Femur (tissue), 1 donor: ENCODE measurements at places on chromosomes 6 and 20.

GRCh38 chr6:118578617-118579016 is 30.5 kb downstream of the PLN start:
- DNase-seq: no peak

DNA sequence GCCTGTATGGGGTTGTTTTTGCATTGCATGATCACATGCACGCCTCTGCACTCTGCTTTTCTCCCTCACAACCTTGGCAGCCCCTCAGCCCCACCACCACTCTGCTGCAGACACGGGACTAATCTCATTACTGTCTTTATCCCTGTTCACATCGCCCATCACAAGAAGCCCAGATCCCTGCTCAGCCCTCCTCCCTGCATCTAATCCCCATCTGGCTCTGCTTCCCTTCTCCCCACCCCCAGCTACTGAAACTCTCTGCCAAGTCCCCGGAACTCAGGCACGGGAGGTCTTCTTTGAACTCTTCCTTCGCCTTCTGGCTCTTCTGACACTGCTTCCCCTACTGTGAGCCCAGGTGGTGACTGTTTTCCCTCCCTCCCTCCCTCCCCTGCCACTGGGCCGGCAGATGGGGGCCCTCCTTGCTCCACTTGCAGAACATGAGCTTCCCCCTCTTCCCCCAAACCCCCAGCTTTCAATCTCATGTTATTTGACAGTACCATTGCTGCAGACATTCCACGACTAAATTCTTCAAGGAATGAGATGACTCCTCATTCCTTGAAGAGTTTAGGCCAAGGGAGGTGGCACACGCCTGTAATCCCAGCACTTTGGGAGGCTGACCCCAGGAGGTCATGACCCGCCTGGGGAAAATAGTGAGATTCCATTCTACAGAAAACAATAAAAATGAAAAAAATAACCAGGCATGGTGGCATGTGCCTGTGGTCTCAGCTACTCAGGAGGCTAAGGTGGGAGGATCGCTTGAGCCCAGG is 21.9 kb upstream of the TULP1 start:
- peak; percentile 42 for DNase-seq

- no peak for DNase-seq
Observed at GRCh38 chr20:577167-577791, 32.8 kb downstream of the TCF15 start.

DNA sequence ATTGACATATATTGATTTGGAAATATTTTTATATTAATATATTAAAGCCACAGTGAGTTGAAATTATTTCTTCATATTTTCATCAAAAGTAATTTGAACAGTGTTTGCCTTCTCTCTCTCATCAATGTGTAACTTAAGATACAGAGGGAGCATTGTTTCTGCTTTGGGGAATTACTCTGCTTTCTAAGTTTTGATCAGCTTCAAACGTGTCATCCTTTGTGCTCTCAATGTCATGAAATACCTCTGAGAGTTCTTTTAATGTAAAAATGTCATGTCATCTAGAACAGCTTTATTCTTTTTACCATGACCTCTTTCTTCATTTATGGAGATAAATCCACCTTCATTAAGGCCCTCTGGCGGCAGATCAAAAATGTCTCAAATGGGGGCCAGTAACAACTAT is 259.4 kb upstream of the STXBP5 start:
- DNase-seq: no peak

DNA sequence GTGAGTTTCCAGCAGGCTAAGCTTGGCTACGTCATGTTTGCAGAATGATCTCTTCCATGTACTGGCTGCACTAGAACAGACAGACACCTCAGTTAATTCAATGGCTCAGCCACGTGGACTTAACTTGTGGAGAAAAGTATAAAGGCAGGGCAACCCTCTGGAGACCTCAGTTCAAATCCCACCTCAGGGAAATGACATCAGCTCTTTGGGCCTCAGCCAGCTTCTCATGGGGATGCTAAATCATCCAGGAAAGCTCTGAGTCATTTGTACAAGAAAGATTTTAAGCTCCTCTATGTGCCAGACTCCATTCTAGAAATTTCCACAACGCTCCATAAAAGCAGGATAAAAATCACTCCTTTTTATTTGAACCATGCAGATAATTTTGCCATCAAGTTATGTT is 128.5 kb upstream of the SALL4 start:
- peak; percentile 29 for DNase-seq

GRCh38 chr6:89117211-89118108 is at the start of gene SRSF12:
Gene SRSF12 (minus strand): TSS chr6:89118071. CDS start chr6:89117887, 184 bp downstream.
- DNase-seq: peak; percentile 47

GRCh38 chr6:11069760-11070159 is 23.9 kb upstream of the SMIM13 start:
- DNase-seq: no peak

DNA sequence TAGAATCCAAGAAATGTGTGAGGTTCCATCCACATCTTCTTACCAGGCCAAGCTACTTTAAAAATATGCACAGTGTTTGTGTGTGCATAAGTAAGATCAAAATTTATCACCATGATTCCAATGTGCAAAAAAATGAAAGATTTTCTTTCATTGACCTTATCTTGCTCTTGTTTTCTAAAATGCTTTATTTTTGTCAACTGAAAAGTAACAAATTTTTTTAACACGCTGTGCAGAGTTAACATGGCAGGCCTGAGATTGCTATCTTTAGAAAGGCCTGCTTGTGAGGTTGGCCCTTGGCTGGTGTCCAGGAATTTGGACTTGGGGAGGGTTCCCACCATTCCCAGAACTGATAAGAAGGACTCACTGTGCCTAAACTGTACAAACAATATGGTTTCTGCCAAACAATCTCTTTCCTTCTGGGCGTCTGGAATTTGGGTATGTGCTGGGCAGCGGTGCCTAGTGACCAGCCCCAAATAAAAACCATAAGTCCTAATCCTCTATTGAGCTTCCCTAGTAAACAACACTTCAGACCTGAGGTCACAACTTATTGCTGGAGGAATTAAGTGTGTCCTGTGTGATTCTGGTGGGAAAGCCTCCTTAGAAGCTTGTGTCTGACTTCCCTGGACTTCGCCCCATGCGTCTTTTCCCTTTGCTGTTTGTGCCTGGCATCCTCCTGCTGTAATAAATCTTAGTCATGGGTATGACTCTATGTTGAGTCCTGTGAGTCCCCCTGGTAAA is 19.8 kb upstream of the MYLIP start:
- no peak for DNase-seq

- no peak for DNase-seq
Observed at GRCh38 chr6:47278545-47278944, 31.2 kb downstream of the TNFRSF21 start.

DNA sequence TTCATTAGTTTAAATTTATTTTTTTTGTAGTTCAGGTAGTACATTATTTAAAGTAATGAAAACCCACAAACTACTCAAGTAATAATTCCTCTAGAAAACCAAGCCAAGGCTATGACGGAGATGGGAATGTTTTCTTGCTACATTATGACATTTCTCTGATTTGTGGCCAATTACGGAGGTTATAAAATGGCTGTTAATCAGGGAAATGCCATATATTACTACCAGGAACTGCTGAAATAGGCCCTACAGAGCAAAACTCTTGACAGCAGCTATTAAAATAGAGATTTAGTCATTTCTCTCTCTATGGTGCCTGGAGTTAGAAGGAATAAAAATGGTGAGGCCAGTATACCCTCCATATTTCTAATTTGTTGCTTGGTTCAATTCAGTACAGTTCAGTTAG is 280.0 kb downstream of the ARHGAP18 start:
- no peak for DNase-seq

DNA sequence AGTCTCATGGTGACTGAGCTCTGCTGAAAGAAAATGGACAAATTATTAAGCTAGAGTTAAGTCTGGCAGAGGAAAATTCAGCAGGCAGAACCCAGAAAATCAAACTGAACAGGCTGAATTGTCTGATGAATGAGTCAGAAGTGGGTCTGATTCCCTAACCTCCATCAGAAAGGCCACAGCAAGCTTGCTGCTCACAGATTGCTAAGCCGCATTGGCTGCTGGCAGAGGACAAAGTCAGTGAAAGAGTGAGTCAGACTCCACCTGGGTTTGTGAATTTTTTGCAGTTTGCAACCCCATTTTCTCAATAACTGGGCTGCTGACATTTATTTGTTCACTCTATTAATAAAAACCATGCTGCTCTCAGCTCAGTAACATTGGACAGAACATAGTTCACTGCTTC is 191.3 kb downstream of the EPM2A start:
- no peak for DNase-seq

- DNase-seq: no peak
Observed at GRCh38 chr6:37990762-37991525, 171.4 kb downstream of the ZFAND3 start.
